Activated CD4-positive, alpha-beta T cell treated with anti-CD3 and anti-CD28 coated beads, Interleukin-2, amount 50 U/mL, for 4 hours (primary cell): ENCODE measurements at places on chromosomes 3 and 15.

DNA sequence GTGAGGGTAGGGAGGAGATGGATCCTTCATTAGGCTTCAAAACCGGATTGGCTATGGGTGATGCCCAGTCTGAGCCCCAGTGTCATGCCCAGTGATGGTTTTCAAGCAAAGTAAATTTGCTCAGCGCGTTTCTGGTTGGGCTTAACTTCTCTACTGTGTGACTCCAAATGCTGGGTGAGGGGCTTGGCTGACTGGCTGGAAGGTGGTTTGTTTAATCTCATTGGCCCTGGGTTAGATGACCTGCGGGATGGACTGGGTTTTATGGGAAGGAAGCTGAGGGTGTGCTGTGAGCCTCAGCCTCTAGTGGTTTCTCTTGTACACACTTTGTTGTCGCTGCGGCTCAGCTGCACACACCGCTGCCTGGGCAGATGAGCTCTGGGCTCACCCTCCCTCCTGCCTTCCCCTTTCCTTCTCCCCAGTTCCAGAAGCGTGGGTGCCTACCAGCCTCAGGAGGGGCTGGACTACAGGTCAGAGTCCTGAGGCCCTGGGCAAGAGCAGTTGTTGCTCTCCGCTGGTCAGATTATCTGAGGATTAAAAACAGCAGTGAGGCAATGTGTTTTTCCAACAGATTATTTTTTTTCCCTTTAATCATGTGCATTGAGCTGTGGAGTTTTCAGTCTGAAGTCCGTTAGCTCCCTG, 18.6 kb downstream of the PDIA5 start:
- no peak for DNase-seq

DNA sequence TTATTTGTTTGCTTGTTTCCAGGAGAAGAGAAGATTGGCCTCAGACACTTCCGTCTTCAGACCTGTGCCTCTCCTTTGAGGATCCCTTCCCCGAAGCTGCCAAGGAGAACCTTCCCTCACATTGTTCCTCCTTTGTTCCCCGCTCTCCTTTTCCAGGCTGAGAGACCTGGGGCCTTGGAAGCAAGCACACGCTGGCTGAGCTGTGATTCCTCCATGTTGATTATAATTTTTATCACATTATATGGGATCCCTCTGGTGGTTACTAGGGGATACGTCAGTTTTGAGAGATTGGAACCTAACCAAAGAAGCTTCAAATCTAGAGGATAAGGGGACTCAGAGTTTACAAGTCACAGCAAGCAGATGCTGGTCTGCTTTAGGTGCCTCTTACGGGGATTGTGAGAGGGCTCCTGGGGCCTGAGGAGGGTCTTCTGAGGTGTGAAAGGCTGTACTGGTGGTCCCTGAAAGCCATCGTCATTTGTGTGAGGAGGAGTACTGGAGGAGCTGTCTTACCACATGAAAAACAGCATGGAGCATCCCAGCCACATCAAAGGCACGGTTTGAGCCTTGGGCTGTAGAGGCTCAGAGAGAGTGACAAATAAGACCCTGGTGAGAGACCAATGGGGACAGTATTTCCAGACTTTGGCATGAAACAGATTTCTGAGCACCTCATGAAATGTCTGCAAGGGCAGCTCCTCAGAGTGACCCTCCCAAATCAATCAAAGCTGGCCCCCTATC, 760.1 kb upstream of the CFAP20DC start:
- DNase-seq, result no peak

DNA sequence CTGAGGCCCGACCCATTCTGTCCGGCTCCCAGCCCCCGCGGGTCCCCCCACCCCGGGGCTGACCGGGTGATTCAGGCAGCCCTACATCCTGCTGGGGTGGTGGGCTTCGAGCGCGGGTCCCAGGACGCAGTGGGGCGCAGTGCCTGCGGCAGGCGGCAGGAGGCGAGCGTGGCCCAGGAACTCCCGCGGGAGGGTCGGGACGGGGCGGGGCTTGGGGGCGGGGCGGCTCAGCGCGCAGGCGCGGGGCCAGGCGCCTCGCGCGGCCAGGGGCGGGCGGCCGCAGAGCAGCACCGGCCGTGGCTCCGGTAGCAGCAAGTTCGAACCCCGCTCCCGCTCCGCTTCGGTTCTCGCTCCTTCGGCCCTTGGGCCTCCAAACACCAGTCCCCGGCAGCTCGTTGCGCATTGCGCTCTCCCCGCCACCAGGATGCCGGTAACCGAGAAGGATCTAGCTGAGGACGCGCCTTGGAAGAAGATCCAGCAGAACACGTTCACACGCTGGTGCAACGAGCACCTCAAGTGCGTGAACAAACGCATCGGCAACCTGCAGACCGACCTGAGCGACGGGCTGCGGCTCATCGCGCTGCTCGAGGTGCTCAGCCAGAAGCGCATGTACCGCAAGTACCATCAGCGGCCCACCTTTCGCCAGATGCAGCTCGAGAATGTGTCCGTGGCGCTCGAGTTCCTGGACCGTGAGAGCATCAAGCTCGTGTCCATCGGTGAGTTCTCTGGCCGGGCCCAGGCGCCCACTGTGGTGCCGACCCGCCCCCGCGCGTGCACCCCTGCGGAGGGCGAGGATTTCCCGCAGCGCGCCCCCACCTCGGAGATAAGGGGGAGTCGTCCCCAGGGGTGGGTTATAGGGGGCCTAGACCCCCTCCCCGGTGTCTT, at the start of gene FLNB:
FLNB (plus strand) TSS at position 282 of the 885 bp plus-strand sequence; CDS start at position 425, 143 bp downstream.
- peak; percentile 77 for DNase-seq

DNA sequence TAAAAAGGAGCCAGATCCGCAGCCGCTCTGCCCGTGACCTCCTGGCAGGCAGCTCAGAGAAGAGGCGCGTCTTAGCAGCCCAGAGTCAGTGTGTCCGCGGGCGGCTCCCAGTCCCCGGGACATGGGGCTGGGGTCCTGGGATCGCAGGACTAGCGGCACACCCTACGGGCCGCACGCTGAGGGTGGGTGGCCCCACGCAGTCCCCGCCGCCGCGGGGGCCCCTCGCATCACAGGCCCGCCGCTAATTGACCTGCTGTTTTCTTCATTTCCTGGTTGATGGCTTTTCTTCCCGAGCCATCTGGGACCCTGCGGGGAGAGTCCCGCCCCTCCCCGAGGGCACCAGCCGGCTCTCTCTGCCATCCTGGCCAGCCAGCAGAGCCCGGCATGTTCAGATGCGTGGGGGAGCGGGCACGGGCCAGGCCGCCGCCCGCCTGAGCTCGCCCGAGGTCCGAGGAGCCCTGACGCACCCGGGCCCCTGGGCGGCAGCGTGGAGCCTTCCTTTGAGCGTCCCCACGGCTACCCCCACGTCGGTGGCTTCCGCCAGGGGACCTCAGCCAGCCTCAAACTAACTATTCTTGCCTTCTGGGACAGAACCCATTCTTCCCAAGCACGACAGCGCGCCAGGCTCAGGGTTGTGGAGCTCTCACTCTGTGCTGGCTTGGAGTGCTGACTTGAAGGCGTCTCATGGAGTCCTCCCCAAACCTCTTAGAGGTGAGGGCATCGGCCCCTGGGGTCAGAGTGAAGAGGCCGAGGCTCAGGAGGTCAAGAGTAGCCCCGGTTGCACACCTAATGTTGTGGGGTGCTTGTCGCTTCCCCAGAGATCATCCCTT, 34.6 kb upstream of the CACNA2D3 start:
- no peak for DNase-seq

DNA sequence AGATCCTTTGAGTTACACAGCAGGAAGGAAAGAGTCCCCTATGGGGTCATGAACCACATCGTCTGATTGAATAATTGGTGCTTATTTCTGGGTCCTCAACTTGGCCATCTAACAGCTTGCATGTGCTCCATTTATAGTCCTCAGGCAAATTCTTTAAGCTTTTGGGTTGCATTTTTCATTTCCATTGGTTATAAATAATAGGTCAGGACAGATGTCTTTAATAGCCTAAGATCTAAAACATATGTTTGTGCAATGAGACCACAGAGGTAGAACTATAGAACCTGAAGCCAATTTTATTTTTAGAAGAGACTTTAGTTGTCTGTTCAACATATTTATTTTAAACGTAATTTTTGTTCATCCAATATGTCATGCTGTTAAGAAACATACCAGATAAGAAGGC, 43.2 kb downstream of the CD200R1L start:
- no peak for DNase-seq

- no peak for DNase-seq
Observed at GRCh38 chr3:172625404-172625803, 85.5 kb downstream of the NCEH1 start.

- DNase-seq, result no peak
Observed at GRCh38 chr3:160758929-160759577, 3.0 kb downstream of the PPM1L start.

DNA sequence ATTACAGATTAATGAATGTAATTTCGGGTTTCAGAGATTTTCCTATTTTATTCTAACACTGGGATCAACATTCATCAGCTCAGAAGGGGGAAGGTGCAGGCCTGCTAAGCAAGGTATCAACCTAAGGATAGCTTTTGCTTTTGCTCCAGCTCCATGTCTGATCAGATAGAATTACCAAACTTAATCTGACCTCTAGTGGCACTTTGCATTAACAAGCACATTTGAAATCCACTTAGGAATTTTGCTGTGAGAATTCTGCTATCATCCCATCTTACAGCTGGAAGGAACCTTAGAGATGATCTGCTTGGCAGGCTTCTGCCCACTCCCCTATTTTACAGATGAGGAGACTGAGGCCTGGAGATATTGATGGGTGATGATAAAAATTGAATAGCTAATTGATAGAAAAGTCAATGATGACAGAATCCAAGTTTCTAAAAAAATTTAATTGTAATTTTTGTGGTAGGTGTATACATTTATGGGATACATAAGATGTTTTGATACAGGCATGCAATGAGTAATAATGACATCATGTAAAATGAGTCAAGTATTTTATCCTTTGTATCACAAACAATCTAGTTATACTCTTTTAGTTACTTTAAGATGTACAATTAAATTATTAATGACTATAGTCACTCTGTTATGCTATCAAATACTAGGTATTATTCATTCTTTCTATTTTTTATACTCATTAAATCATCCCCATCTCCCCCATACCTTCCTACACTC, 209.2 kb upstream of the ZPLD1 start:
- DNase-seq, result no peak

DNA sequence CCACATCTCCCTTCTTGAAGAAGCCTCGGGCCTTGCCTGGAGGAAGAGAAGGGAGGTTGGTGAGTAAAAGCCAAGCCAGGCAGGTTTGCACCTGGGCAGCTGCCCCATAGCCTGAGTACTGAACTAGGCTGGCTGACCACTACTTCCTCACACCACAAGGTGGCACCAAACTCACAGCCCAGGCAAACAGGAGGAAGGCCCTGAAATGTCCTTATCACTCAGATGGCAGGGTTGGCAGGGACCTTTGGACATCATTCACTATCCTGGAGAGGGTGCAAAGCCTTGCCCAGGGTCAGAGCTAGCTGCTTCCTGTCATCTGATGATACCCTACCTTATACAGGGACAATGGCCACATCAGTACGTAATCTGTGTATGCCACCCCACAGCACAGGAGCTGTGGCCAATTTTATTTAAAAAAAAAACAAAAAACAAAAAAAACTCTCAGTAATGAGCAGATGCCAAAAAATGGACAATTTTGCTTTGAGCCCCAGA, 2.2 kb upstream of the GRAMD2A start:
- peak; percentile 70 for DNase-seq

GRCh38 chr15:41259546-41260189, 28.6 kb downstream of the CHP1 start:
- DNase-seq, result no peak

DNA sequence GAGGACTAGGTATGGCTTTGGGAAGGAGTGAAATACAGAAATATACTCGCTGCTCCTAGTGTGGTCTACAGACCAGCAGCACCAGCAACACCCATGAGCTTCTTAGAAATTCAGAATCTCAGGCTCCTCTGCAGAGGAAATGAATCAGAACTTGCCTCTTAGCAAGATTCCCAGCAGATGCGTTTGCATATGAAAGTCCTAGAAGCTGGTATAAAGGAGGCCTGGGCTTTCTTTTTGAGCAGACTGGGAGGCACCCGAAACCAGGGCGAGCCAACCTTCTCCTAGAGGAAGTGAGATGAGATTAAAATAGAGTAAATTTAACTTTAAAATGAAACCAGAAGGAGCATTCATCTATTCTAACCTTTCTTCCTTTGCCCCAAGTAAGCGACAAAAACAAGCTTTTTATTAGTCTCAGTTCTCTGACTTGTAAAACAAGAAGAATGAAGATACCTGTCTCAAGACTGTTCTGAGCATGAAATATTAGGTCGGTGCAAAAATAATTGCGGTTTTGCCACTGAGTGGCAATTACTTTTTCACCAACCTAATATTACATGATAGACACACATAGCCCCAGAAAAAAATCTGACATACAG, 140.0 kb downstream of the PDZRN3 start:
- no peak for DNase-seq

DNA sequence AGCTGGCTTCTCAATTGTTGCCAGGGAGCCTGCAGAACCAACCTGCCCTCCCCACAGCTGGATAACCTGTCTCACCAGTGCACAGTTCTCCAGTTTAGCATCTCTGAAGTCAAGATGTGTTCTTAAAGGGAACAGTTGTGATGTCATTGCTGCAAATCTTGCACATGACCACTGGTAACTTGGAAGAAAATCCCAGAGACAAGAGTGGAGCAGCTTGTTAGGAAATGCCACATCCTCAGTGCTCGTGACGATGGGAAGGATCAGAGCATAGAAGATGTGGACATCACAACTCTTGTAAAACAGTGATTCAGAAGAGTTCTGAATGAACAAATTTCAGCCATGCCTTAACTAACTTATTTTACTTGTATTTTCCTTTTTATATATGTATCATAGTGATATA, 36.1 kb upstream of the LIMD1 start:
- no peak for DNase-seq

DNA sequence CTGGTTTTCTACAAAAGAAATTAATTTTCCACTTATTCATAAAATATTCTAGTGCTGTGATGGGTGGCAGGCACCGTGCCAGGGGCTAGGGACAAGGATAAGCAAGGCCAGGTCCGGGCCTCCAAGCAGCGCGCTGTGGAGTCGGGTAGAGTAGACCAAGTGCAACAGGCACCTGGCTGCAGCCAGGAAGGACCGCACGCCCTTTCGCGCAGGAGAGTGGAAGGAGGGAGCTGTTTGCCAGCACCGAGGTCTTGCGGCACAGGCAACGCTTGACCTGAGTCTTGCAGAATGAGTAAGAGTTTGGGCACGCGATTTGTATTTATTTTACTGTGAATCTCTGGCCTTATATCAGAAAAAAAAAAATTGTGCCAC, at the start of gene CASR:
CASR (plus strand) TSS at position 148 of the 372 bp plus-strand sequence. CDS start 70,522 bp downstream, outside the sequence.
- DNase-seq, result no peak

GRCh38 chr3:32447865-32448400, 54.7 kb downstream of the CMTM6 start:
- no peak for DNase-seq

- no peak for DNase-seq
Observed at GRCh38 chr3:66442254-66443117, 58.3 kb downstream of the LRIG1 start.

GRCh38 chr3:156368189-156368588, 186.7 kb downstream of the SSR3 start:
- no peak for DNase-seq

DNA sequence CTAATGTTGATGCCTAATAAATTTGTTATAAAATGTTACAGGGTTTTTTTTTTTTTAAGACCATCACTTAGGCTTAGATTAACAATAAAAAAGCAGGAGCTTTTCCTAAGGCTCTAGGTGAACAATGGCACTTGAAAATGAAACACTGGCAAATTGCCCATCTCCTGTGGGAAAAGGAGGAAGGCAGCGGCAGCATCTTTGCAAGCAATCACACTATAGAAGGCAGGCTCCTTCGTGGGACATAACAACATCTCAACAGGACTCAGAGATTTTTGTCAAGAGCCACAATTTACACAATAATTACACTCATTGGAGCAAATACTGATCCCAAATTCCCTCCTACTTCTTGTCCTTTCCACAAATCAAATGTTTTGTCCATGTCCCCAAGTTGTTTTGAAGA, 646.7 kb downstream of the ROBO2 start:
- no peak for DNase-seq
